ENCODE measurements at places on chromosomes 13 and 19.

DNA sequence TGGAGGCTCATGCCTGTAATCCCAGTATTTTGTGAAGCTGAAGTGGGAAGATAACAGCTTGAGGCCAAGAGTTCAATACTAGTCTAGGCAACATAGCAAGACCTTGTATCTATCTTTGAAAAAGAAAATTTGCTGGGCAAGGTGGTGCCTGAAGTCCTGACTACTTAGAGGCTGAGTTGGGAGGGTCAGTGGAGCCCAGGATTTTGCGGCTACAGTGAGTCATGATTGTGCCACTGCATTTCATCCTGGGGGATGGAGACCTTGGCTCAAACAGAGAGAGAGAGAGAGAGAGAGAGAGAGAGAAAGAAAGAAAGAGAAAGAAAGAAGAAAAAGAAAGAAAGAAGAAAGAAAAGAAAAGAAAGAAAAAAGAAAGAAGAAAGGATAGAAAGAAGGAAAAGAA, 1872.3 kb upstream of the PCDH20 start:
- DNase-seq, result no peak

GRCh38 chr19:29679598-29680210, 14.4 kb downstream of the PLEKHF1 start:
- DNase-seq, result no peak

DNA sequence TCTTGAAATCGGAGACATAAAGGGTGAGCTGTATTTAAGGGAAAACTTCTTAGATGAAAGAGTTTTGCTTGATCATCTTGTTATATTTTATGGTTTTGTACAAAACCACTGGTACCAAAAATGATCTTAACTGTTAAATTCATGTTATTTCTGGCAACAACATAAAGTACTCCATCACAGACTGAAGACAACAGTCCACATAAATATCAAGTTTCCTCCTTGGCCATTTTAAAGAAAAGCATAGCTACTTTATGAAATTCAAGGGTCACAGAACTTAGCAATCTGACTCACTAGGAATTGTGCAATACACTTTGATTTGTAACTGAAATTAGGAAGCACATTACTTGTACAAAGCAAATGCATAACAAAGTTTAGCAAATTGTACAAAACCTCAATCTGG, 66.3 kb downstream of the TBC1D4 start:
- DNase-seq, result no peak

- peak; percentile 39 for DNase-seq
Observed at GRCh38 chr19:38263689-38264485, 486 bp upstream of the SPINT2 start.

DNA sequence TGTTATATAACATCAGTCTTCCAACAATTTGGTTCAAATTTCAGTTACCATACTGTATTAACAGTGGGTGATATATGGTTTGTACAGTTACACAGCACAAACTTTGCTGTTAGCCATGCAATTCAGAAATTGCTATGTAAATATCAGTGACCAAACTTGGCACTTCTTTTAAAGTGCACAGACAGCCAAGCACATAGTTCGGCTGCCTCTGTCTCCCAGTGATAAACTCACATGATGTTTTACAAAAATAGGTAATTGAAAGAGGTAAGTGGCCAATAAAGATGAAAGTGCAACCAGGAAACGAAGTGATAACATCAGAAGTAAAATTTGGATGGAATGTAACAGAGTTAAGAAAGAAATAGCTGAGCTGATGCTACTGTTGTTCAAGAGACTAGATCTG, 143.9 kb downstream of the PCDH9 start:
- no peak for DNase-seq

- DNase-seq, result no peak
Observed at GRCh38 chr19:1613808-1614570, 8.7 kb upstream of the UQCR11 start.

DNA sequence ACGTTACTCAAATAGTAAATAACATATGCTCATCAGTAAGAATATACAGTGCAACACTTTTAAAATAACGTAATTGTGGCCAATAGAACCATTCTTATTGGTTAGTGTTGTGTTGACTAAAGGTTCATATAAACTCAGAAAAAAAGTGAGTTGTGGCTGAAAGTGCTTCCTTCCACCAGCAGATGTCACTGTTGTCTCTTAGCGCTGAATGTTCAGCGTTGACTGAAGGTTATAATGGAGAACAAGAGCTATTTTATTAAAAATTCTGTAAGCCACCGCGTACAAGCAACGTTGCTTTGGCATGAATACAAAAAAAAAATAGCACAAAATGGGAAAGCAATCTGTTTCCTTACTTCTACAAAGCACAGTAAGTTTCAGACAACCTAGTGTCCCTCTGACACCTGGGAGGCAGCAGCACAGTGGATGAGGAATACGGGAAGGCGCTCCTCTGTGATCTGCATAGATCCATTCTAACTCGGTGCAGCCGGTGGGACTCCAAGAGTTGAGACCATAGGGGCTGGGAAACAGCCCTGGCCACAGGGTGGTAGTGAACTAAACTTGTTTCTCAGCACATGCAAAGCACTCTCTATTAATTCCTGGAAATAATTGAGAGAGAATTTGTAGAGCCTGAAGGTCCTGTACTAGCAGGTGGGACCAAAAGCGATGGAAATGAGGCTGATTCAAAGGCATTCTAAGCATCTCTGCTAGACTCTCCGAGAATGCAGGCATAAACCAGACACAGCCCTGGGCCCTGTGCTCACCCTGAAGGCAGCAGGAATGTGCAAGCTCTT, 23.9 kb upstream of the OXGR1 start:
- DNase-seq, result no peak

- no peak for DNase-seq
Observed at GRCh38 chr19:33471111-33471996, 50.2 kb downstream of the PEPD start.

- DNase-seq, result no peak
Observed at GRCh38 chr13:61383111-61383510, 32.5 kb downstream of the PCDH20 start.

- no peak for DNase-seq
Observed at GRCh38 chr13:101624210-101624922, 171.9 kb downstream of the ITGBL1 start.

DNA sequence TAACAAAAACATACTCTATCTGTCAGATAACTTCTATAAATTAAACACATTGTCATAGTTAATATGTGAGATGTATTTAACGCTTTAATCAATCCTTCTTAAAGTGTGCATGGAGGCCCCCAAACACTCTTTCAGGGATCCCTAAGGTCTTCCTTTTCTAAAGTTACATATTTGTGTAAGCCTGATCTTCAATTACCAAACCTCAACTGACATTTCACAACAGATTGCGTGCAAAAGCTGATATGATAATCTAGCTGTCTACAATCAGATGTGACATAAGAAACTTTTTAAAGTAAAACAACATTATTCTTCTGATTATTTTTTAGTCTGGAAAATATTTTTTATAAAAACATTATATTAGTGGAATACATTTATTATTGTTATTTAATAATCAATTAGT, 1850.4 kb downstream of the OLFM4 start:
- DNase-seq, result no peak

DNA sequence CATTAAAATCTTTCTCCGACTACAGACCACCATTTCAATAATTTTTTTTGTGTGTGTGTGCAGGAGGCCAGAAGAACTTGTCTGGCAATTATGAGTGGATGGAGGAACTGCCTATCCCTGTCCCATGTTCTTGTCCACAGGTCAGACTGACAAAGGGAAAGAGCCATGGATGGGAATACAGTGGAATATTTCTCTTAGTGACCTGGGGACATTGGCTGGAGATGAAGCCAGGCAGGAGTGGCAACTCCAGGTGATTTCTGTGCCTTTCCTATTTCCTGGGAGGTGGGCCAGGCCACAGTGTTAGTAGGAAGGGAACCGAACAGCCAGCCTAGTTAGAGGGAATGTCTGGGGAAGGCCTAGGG, 3.7 kb downstream of the PSG9 start:
- no peak for DNase-seq

GRCh38 chr13:107069108-107069776, 501.3 kb upstream of the ARGLU1 start:
- DNase-seq, result no peak

DNA sequence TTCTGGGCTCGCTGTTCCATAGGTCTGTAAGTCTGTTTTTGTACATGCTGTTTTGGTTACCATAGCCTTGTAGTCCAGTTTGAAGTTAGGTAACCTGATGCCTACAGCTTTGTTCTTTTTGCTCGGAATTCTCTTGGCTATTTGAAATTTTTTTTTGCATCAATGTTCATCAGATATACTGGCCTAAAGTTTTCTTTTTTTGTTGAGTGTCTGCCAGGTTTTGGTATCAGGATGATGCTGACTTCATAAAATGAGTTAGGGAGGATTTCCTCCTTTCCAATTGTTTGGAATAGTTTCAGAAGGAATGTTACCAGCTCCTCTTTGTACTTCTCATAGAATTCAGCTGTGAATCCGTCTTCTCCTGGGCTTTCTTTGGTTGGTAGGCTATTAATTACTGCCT, 397.8 kb upstream of the HTR2A start:
- no peak for DNase-seq

DNA sequence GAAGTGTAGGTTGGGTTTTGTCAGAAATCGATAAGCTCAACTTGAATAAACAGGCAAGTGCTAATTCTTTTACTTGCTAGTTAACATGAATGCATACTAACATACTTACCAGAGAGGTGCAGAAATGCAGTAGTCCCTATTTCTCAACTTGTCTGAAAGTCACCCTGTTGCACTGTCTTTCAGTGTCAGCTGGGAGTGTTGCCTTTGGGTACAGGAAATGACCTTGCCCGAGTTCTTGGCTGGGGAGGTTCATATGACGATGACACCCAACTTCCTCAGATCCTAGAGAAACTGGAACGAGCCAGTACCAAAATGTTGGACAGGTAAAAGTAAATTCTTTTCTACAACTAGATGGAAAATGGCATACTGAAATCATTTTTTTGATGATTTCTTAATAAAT, 103.5 kb upstream of the AKAP11 start:
- no peak for DNase-seq

DNA sequence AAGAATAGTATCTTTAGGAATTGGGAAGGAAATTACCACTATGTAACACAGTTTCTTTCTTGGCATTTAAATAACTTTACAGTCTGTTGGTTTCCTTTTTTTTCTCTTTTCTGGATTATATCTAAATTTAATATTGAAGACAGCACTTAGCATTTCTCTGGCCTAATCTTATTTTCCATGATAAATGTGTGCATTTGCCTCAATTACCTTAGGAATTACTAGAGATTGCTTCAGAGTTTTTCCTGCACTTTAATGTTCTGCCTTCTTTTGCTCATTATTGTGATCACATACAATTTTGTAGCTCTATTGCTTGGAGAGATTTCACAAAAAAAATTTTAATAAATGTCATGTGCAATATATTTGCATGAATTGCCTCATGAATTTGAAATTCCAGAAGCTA, 25.1 kb downstream of the DCT start:
- no peak for DNase-seq

DNA sequence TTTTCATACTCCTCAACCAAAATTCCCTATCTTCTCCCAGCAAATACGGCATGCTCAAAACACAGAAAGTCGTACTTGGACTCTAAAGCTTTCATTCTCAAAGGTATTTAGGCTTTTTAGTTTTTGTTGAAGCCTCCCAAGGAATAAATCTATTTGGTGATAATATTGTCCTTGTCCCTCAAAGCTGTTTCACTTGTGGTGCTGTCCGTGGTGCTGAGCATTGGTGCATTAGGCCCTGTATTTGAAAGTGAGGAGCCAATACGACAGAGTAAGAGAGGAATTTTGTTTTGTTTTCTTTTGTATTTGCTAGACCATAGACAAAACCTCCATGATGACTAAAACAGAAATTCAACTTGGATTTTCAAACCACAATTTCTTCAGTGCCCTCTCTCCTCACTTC, 3.2 kb upstream of the LGALS13 start:
- DNase-seq, result no peak

DNA sequence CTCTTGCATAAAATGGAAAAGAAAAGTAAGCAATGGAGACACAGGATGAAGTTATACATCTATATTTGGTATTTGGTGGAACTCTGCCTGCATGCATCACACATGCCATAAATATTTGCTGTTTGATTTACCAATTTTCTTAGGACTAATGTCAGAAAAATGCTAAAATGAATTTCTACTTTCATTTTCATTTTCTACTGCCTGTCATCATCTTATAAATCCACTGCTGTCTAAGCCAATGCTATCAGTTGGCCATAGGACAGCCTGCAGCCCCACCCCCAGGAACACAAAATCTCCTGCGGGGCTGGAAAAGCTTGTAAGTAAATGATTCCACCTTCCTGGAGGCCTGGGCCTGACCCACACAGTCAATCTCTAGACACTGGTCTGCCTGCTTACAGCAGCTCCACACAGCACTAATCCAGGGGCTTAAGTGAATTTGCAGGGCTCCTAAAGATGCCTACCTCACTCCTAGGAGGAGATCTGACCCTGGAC, 122.0 kb downstream of the ENOX1 start:
- no peak for DNase-seq

GRCh38 chr13:44652962-44653660, 77.0 kb upstream of the TSC22D1 start:
- DNase-seq, result no peak

GRCh38 chr13:25977671-25978070, 74.1 kb downstream of the SHISA2 start:
- DNase-seq, result no peak

DNA sequence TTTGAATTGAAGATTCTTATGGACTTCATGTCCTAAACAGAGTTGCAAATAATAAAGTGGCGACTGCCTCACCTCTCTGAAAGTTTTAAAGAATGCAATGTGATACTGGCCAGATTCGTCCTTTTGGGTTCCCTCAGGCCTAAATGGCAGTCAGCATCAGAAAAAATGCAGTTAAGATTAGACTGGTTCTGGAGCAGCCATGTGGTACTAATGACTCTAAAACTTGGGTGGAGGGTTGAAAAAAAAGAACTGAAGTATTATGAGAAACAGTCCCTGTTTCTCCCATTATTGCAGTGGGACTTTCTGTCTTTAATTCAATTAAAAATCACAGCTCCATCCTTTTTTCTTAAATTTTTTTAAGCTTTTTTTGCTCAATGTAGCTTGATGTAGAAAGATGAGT, 37.3 kb downstream of the WDFY2 start:
- DNase-seq, result no peak

DNA sequence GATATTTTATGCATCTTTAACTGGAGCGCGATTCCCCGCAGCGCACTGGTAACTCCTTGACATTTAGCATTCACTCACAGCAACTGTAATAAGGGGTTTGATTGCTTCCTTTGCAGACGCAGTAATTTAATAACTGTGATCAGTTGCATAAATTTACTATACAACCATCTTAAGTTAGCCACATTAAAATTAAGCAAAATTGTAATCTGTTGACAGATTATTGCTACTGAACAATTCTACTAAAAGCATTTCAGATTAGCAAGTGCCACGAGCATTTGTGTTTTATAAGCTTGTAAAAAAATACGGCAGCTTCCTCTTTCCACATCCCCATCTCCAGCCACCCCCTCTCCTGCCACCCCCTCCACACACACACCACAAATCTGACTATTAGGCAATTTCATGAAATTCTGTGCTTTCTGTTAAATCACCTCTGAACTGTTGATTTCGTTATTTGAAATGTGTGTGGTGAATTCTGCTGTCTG, 44.4 kb downstream of the TSHZ3 start:
- DNase-seq, result no peak

DNA sequence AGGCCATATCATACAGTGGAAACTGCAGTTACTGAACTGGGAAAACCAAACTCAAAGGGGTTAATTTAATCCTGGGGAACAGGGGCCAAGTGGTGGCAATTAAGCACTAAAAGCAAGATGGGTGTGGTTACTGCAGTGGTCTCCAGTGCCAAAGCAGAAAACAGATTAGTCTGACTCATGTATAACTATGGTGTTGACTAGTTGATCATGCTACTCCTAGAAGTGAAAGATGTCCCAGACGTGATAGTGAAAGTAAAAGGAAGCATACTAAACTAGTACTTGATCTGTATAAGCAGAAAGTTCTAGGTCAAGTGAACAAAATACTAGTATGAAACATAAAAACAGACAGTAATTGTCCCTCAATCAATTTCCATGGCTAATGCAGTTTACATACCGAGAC, 360.0 kb upstream of the SLITRK5 start:
- no peak for DNase-seq

Measured in stimulated activated CD8-positive, alpha-beta memory T cell treated with anti-CD3 and anti-CD28 coated beads, Interleukin-7, amount 100 ng/mL, for 48 hours (primary cell).